Stimulated activated CD8-positive, alpha-beta memory T cell treated with anti-CD3 and anti-CD28 coated beads, Interleukin-7, amount 100 ng/mL, for 4 hours (primary cell): ENCODE measurements at places on chromosomes 7 and 10.
A peak's percentile ranks its signal among the peaks of the same experiment; 100 is the strongest.

DNA sequence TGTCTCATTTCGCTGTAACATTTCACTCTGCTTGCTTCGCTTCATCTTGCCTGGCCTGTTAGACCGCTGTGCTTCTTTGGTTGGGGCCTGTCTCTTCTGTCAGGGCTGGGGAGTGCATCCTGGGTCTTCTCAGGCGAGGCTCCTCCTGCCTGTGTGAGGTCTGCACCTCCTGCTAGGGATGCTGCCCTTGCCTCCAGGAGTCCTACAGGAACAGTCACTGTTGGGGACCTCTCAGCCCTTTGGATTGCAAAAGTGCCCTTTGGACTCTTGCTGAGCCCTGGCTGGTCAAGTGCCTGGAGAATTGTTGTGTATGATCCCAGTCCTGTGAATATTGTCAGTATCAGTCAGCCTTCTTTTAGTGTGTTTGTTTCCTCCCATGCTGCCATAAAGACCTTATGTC, 84.1 kb downstream of the MDFIC start:
- DNase-seq: no peak

DNA sequence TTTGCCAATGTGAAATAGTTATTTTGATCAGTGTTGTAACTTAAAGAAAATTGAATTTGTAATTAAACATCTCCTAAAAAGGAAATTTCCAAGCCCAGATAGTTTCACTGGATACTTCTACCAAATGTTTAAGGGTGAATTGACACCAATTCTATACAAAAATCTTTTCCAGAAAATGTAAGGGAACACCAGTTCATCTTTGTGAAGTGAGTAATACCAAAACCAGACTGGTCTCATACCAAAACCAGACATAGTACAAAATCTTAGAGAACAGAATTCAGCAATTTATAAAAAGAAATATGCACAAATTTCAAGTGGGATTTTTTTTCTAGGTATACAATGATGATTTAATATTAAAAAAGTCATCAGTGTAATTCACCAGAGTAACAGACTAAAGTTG, 86.0 kb upstream of the ZNF32 start:
- no peak for DNase-seq

DNA sequence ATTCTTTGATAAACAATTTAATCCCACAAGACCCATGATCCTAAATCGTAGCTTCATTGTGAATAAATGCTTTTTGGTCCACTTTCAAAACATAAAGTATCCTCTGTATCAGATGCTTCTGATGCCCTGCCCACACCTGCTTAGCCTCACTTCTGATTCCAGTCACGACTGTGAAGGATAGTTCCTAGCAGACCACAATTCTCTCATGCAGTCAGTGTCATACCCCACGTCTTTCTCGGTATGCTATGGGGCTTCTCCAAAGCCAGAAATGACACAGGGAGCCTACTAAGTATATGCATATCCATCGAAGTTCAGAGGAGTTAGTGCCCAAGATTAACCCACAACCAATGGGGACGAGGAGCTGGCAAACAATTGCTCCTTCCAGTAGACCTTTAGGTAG, 27.6 kb upstream of the CTNNA3 start:
- DNase-seq: no peak

GRCh38 chr7:90530263-90530662, 60.8 kb downstream of the PTTG1IP2 start:
- no peak for DNase-seq

DNA sequence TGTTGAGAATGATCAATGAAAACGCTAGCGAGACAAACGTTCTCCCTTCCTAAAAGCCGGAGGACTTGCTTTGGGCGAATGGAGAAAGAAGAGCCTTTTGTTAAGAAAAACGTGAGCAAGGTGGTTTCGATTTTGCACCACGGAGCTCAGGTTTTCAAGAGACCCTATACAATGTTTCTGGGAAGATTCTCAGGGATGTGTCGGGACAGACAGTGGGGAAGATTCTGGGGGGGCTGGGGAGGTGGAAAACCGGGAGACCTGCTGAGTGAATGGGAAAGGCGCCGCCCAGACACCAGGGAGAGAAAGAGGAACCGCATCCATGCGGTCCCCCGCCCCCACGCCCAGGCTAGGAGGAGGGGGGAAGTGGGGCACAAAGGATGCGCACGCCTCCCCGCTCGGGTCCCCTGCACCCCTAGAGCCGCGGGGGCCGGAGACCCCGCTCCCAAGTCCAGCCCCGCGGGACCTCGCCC, 745 bp downstream of the YWHAG start:
- peak; percentile 55 for DNase-seq

- no peak for DNase-seq
Measured at GRCh38 chr10:43890124-43890523, 241.4 kb upstream of the ZNF32 start.

DNA sequence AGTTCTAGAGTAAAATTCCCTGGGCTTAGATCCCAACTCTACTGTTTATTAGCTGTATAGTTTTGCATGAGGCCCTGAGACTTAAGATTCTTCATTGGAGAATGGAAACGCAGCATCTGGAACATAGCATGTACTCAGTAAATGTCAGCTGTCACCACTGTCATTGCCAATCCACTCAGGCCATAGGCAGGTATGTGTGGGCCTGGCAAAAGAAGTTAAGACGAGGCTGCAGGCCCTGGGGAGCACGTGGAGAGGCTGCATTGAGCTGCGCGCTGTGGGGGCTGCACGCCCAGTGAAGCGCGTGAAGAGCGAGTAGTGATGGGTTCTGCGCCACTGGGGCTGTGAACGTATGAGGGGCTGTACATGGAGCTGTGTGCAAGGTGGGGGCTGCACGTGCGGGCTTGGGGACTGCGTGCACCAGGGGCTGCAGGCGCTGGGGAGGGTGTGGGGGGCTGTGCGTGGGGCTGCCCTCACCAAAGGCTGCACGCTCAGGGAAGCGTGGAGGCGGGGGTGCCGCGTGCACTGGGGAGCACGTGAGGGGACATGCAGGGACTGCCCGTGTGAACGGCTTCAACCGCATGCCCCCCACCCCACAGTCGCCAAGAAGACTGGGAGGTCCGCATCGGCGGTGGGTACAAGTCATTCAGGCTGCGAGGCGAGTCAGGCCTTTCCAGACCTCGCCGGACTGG, 85.5 kb downstream of the PRR15 start:
- DNase-seq: no peak

DNA sequence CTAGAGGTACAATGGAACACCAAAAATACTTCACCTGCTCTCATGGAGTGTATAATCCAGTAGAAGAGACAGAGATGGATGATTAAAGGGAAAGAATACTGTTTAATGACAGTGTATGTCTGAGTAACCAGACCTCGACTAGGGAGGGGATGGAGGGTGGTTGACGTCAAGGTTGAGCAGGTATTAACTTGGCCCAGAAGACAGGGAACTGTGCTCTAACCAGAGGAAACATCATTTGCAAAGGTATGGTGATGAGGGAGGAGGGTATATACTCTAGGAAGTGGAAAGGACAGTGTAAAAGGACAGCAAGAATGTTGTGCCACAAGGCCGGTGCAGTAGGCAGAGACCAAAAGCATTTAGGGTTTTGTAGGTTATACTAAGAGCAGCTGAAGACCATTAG, 2.9 kb downstream of the MIOS start:
- no peak for DNase-seq

DNA sequence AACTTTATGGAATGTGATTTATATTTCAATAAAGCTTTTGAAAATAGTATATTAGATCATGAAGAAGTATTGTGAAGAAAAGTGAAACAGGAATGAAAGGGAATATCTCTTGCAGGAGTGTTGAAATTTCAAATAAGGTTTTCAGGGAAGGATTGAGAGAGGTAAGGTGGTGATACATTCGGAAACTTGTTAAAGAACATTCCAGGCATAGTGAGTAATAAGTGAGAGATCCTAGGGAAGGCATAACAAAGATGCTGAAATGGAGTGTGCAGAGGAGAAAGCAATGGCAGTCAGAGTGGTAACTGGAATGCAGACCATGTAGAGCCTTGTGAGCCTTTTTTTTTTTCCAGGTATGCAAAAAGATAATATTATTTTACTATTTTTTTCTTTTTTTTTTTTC, 4.1 kb downstream of the OR9A4 start:
- no peak for DNase-seq

DNA sequence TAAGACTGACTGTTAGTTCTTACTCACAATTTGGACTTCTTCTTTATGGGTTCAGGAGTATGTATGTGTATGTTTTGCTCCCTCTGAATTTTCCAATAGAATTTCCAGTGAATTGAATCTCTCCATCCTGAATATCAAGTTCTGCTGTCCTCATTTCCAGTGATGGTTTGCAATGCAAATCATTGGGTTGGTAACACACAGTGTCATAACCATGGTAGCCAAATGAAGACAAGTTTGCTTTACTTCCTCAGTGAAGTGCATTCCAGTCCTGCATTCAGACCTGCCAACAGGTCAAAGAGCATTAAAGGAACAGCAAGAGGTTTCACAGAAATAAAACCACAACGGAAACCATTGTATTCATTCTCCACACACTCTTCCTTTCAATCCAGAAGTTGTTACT, 15.2 kb downstream of the ITPRID1 start:
- no peak for DNase-seq

DNA sequence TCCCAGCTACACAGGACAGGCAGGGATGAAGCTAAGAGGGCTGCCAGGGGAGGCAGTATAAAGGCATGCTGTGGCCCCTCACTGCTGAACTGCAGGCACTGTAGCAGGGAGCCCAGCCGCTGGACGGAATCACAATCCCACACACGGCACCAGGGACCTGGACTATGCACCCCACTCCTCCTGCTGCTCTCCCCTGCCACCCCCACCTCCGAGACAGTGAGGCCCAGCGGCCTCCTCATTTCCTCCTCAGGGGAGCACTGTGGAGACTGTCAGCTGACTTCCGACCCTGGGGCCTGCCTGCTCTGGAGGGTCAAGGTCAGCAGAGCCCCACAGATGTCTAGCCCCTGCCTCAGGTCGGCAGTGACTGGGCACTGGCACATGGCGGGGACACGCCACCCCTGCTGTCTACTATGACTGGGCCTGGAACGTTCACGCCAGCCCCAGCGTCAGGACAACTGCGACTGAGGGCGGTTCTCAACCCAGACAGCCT, 92.7 kb downstream of the FAM53B start:
- no peak for DNase-seq

GRCh38 chr7:91784469-91784868, 96.0 kb downstream of the MTERF1 start:
- DNase-seq: no peak

GRCh38 chr10:75655791-75656451, 224.5 kb downstream of the LRMDA start:
- no peak for DNase-seq

DNA sequence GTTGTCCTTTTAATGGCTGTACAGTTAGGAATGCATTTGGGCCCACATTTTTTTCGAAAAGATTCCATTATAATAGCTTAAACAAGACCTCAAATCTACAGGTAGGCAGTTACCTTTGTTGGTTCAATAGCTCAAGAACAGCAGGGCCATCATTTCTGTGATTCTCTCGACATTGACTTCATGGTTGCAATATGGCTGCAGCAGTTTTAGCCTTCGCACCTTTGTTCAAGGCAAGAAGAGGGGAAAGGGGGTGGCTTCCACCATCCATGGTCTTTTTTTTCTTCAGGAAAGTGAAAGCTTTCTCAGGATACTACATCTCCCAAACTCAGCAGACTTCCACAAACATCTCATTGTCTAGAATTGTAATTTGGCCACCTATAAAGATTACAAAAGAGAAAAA, 2.2 kb upstream of the KBTBD2 start:
- no peak for DNase-seq

GRCh38 chr10:71963351-71964097, 671 bp upstream of the CHST3 start:
- DNase-seq: no peak

DNA sequence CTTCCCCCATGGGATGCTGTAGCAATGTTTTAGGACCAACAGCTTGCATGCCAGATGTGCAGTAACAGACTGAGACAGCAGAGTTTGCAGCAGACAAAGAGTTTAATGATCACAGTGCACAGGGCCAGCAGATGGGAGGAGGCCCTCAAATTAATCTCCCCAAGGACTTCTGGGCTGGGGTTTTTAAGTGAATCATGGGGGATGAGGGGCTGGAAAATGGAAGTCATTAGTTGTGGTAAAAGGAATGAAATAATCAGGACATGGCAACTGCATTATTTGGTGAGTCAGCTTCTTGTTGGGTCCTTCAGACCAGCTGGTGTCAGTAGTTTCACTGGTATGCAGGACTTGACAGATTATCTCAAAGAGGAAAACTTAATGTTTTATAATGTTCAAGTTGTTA, 12.6 kb upstream of the NRBF2 start:
- no peak for DNase-seq

- no peak for DNase-seq
Measured at GRCh38 chr7:34070511-34071323, 165.4 kb downstream of the BMPER start.

DNA sequence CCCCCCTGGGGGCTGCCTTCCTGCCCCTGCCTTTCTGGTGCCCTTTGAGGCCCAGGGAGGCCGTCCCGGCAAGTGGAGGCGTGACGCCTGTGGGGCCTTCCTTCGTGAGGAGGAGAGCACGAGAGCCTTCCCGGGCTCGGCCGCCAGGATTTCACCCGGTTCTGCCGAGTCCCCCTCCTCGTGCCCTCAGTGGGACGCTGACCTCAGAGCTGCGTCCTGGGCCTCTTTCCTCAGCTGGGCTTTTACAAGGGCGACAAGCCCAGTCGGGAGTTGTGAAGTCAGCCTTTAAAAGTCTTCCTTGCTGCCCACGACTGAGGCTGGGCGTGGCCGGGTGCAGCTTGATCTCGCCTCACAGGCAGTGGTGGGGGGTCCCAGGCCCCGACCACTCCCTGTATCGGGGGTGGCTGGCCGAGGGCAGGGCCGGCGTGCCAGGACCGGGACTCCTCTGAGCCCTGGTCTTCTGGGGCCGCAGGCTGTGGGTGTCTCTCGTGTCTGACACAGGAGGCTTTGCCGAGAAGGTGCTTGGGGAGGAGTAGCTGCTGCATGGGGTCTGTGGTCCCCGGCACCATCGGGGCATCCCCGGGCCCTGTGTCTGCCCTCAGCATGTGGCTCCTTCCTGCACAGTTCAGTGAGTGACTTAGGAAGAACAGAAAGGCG, 41.8 kb downstream of the FAM20C start:
- no peak for DNase-seq

DNA sequence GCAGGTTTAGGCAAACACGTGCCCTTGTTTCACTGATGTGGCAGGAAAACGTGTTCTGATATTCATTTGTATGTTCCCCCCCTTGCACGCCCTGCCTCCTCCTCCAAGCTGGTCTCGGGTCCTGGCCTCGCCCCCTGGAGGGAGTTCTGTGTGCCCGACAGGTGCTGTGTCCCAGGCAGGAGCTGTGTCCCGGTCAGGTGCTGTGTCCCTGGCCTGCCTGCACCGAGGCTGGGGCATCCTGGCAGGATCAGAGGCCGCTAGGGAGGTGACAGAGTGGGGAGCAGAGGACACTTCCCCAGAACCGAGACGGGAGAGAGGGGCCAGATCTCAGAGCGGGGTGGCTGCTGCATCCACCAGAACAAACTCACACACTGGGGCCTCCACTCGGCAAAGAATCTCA, 45.3 kb downstream of the PRKAG2 start:
- DNase-seq: no peak
